Neuronal stem cell (in vitro differentiated cells): ENCODE measurements at places on chromosomes 7 and 10.

GRCh38 chr10:106226828-106227227 is 937.7 kb downstream of the SORCS1 start:
- no peak for DNase-seq

DNA sequence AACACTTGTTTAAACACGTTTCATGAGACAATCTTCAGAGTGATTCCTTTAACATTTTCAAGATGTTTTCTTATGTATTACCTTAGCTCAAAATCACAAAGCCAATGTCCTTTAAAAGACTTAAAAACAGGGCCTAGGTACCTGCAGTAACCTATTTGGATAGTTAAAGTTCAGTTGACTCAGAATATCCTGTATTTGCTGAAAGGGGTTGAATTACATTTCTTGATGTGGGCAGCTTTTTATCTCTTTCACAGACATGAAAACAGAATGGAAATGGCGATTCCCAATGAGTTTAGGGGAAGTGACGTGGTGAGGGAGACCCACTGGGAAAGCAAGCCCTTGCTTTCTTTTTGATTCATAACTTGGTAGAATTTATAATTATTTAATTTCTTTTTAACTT is 324.4 kb upstream of the AOAH start:
- DNase-seq, result no peak

GRCh38 chr7:157541295-157542067 is 204.7 kb downstream of the DNAJB6 start:
- DNase-seq, result no peak

DNA sequence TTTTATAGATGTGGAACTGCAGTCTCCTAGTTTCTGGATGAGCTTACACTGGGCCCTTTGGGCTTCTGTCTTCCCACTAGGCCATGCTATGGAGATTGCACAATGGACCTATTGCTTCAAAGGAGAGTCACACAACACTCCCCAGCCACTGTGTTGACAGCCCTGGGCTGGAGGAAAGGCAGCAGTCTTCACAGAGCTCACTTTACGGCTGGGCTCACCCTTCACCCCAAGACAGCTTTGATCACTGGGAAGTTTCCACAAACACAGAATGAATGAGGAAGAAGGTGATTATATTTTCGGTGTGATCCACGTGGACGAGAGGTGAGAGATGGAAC is 92.7 kb upstream of the GDF10 start:
- no peak for DNase-seq

DNA sequence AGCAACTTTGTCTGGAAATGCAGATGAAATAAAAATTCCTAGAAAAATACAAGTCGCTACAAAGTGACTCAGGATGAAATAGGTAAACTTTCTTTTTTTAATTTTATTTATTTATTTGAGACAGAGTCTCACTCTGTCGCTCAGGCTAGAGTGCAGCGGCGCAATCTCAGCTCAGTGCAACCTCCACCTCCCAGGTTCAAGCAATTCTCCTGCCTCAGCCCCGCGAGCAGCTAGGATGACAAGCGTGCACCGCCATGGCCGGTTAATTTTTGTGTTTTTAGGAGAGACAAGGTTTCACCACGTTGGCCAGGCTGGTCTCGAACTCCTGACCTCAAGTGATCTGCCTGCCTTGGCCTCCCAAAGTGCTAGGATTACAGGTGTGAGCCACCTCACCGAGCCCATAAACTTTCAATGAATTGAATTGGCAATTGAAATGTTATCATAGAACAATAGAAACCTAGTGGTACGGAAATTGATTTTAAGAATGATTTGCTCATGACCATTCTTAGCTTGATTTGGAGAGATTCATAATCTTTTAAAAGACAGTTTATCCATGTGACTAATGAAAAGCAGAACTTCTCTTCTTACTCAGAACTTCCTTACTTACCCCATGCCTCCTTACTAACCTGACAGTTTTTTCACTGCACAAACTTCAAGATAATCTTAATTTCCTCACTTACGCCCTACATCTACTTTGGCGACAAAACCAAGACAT is 161.7 kb downstream of the FAM107B start:
- no peak for DNase-seq

- no peak for DNase-seq
Measured at GRCh38 chr10:72511459-72511858, 114.4 kb downstream of the MICU1 start.

DNA sequence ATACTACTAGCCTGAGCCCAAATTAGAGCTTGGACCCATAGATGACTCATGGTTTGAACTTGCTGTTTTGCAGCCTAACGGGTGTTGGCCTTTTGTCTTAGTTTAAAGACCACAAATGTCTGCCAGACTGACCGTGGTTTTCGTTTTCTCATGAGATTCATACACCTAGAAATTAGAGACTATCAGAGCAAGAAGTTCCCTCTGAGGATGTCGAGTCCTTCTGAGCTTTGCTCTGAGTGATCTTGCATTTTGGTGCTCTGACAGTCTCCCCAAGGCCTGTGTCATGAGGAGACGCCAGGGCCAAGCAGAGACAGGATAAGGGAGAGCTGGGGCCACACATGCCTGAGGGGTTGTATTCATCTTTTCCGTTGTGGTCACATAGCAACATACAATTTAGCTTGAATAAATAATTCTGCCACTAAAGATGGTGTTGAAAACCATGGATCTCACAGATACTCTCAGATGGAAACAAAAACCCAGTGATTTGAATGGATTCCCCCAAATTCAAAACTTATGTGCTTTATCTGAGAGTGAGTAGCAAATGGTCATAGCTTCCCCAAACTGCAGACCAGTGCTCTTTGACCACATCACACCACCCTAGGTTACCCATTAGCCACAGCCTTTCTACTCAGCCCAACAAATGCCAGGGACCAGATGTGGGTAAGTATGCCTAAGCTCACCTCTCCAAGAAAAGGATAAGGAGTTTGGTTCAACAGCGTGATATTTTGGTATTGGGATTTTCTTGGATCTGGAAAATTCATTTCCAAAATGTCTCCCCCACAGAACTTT is 762.0 kb upstream of the IGFBP3 start:
- no peak for DNase-seq

- DNase-seq, result no peak
Measured at GRCh38 chr10:89389254-89389653, 3.2 kb upstream of the IFIT1 start.

GRCh38 chr10:124722798-124723783 is 21.1 kb downstream of the FAM53B start:
- no peak for DNase-seq

DNA sequence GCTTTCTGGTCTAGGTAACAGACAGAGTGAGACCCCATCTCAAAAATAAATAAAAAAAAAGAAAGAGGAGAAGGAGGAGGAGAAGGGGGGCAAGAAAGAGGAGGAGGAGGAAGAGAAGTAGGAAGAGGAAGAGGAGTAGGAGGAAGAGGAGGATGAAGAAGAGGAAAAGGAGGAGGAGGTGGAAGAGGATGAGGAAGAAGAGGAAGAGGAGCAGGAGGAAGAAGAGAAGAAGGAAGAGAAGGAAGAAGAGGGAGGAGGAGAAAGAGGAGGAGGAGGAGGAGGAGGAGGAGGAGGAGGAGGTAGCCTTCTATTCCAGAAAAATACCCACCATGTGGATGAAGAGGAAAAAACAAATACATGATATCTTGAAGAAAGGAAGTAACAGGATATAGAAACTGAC is 172.1 kb downstream of the FRMD4A start:
- DNase-seq, result no peak

DNA sequence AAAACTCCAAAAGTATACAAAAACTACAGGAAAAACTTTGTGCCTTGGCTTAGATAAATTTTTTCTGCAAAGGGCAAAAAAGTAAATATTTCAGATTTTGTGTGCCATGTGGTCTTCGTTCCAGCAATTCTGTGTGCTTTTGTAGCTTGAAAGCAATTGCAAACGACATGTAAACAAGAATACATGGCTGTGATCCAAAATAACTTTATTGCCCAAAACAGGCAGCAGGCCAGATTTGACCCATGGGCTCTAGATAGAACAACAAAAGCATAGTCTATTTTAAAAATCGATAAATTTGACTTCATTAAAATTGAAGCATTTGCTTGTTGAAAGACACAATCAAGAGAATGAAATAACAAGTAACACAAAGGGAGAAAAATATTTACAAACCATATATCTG is 336.6 kb downstream of the HPSE2 start:
- no peak for DNase-seq
